Fibroblast of the aortic adventitia (primary cell): ENCODE measurements at places on chromosomes 4 and X. TPM values are rescaled to one million over a fixed set of nuclear protein-coding genes. Genes with fewer than 3 reads are reported as not detected.

GRCh38 chr4:4641254-4641653 lies 99.4 kb upstream of the STX18 start:
- no peak for DNase-seq

- DNase-seq: no peak
Observed at GRCh38 chr4:81634766-81635549, 163.3 kb upstream of the RASGEF1B start.

CLDN22 gene
- total RNA-seq: under 0.01 TPM in 1 of 2 replicates, not detected in the other

PCSK1N gene
- total RNA-seq: not detected in 2 replicates

F8A3 gene
- total RNA-seq: 0.72 and 0.82 TPM in 2 replicates
